ENCODE measurements at places on chromosomes 5 and 9.

GRCh38 chr9:19114680-19115270 lies 12.1 kb upstream of the HAUS6 start:
- DNase-seq, result no peak

DNA sequence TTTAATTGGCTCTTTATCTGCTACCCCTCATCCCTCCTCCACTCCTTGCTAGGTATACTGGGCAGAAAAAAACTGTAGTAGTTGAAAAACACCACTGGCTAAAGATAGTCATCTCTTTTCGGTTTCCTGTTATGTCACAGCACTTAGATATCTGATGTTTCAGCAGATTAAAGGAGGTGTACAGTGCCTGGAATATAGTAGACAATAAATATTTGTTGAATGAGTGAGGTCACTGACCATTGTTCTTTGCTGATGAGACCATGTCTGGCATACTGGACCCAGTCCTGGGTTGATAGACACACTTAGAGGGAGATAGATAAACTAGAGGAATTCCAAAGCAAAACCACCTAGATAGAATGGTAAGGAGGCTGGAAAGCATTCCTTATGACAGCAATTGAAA lies 3.2 kb downstream of the GRPEL2 start:
- no peak for DNase-seq

- no peak for DNase-seq
Measured at GRCh38 chr9:135565141-135565628, 3.6 kb downstream of the PAEP start.

GRCh38 chr9:73348471-73348870 lies 196.8 kb downstream of the ANXA1 start:
- no peak for DNase-seq

GRCh38 chr9:127835991-127836516 lies 18.4 kb downstream of the ENG start:
- no peak for DNase-seq

- no peak for DNase-seq
Measured at GRCh38 chr9:82126256-82126655, 137.7 kb downstream of the SPATA31D1 start.

DNA sequence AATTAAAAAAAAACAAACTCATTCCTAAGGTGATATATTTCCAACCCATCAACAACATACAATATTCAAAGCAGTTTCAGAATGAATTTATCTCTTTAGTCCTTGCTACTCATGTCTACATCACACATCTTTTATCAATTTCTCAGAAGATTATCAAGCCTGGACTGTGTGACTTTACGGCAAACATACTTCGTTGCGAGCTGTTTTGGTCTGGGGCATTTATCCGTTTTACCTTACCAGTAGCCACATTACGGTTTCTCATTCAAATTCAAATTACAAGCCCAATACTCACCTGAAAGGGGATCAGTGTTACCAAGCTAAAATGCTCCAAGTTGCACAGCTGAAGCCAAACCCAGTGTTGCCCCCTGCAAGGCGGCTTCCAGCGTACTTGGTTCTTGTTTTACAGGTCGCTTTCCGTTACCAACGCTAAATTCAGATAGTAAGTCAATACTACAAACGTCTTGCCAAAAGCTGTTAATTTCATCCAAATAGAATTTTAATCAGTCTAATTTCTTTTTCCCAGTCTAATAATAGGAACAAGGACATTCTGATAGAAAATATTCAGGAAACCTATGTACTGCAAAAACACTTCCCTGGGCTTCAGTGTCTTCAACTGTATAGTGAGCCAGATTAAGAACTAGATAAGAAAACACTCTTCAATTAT lies 1.8 kb downstream of the HNRNPH1 start:
- no peak for DNase-seq

DNA sequence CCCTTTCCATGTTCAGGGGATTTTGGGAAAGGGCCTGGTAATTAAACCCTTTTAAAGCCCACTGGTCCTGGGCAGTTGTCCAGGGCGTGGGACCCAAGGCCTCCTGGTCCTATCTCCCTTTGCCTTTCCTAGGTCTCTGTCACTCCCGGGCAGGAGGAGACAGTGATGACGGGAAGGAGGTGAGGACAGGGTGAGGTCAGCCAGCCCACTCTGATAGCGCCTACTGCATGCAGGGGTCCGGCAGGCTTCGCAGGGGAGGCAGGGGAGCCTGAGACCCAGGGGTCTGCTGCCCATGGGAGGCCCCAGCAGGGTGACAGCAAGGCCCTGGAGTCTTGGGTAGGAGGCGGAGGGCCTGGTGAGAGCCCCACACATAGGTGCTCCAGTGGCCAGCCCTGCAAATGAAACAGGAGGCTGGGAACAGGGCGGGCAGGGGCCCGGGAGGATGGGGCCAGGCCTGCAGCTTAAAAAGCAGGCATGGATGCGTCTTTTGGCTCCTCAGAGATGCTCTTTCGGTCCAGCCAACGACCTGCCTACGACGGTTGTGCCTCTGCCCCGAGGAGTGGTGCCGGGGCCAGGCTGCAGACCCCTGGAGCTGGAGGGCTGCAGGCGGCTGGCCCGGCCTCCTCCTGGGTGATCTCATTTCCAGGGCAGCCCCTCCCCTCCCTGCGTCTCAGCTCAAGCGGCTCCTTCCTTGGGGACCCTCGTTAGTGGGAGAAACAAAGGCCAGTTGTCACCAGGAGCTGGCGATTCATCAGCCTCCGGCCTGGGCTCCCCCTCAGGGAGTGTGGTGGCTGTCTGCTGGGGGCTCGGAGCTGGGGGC lies 6.7 kb upstream of the RXRA start:
- no peak for DNase-seq

DNA sequence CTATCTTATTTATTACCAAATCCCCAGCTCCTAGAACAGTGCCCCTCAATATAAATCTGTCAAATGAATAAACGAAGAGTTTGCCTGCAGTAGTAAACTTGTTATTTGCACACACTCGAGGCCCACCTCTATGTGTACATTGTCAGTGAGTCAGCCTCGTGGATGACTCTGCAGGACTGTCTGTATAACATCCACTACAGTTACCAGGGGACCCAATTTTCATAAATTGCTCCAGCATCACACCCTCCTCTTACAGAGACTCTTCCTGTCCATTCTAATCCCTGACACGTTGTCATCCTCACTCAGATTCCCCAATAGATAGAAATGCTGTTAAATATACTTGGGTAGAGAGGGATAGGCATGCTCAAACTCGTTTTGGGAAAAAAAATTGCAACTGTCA lies 478.5 kb downstream of the RAB3C start:
- no peak for DNase-seq

- no peak for DNase-seq
Measured at GRCh38 chr5:57478826-57479225, 3.8 kb downstream of the ACTBL2 start.

GRCh38 chr5:65969539-65970393 lies 43.4 kb downstream of the ERBIN start:
- DNase-seq, result no peak

- no peak for DNase-seq
Measured at GRCh38 chr9:136160995-136161610, 42.4 kb upstream of the TMEM250 start.

- DNase-seq, result no peak
Measured at GRCh38 chr9:108477529-108478006, 378.2 kb downstream of the ACTL7B start.

DNA sequence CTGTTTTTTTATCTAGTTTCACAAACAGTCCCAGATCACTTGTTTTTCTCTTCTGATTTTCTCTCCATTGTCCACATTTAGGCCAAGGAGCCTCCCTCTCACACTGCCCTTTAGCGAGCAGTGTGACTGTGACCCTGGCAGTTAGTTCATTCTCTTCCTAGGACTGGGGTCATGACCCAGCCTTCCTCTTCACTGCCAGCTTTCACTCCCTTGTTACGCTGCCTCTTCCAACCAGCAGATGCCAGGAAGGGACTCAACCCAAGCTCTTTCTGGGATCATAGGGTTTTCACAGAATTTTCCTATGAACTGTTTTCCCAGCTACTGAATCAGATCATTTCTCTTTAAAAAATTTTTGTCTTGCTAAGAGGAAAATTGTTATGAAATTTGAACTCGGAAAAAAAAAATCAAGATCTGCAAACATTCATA lies 70.9 kb downstream of the LMNB1 start:
- DNase-seq, result no peak

DNA sequence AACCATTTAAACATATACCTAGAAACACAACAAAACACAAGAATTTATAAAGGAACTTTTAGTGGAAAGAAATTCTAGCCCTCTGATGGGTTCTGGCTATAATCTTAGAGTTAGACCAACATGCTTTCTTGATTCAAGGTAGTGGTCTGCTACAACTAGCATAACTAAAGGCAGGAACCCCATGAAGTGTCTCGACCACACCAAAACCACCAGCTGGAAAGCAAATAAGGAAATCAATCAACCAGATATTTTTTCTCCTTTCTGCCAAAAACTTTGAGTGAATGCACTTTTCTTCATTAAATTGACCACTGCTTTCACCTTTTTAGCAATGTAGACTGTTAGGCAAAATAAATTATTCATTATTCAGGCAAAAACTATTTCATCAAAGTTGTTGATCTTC lies 346.4 kb downstream of the EBF1 start:
- no peak for DNase-seq

DNA sequence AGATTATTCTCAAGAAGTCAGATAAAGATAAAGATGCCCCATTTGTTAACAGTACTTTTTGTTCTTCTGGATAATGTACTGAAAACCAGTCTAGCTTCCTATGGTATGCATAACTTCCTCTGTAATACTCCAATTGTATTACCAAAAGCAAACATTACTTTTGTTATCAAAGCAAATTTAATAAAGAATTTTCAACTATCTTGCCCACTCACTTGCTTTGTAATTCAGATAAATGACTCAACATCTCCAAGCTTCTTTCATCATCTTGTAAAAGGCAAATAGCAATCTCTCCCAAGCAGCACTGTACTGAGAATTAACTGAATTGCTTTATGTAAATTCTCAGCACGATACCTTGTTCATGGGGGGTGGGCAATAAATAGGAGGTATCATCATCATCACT lies 98.3 kb downstream of the NFIB start:
- DNase-seq, result no peak

DNA sequence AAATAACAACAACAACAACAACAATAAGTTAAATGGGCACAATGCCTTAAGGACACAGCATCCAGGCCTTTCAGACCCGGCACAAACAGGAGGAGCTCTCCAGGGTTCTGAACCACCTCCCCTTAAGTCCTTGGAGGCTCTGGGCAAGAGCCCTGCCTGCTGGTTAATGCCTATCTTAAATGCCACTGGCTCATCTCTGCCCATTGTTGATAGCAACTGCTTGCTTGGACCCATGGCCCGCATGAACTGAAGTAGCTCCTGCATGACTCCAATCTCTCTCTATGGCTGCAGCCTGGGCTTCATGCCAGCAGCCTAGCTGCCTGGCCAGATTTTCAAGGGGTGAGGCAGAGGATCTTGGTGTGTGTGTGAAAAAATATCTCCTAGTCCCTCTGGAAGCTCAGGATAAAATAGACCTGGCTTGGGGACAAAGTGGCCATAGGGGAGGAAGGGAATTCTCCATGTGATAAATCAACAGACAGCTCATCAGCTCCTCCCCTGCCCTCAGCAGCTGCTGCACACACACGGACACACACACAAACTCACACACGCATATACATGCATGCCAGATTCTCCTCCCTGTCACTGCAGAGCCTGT lies 27.4 kb downstream of the FAM219A start:
- peak; percentile 70 for DNase-seq

Measured in right renal pelvis (tissue), 4 donors.